Stimulated activated CD8-positive, alpha-beta memory T cell treated with anti-CD3 and anti-CD28 coated beads, Interleukin-4, amount 100 ng/mL, for 4 hours (primary cell): ENCODE measurements at places on chromosomes 1 and 21.

DNA sequence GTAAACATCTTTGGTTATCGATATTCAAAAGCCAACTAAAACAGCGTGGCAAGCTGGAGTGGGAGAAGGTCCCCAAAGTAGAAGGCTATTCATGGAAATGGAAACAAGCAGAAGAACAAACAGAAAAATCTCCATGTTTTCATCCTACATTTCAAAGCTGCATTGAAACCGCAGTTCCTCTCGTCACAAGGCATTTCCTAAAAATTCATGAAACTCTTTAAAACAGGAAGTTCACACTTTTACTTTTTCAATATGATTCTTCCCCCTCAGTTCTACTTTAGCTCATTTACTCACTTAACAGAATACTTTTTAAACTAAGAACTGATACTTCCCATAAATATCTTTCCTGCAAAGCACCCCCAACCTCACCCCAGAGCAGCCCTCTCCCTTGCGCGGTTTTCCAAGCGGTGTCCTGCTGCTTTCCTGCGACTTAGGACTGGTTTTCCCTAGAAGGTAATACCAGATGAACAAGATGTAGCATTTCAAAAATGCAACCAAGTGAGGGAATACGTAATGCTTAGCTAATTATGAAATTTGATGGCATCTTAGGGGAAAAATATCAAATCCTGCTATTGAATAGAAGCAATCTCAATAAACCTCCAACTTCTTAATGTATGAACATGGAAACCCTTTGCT is 228.3 kb upstream of the PKN2 start:
- no peak for DNase-seq

GRCh38 chr21:44522753-44523204 is 17.2 kb downstream of the KRTAP10-1 start:
- no peak for DNase-seq

DNA sequence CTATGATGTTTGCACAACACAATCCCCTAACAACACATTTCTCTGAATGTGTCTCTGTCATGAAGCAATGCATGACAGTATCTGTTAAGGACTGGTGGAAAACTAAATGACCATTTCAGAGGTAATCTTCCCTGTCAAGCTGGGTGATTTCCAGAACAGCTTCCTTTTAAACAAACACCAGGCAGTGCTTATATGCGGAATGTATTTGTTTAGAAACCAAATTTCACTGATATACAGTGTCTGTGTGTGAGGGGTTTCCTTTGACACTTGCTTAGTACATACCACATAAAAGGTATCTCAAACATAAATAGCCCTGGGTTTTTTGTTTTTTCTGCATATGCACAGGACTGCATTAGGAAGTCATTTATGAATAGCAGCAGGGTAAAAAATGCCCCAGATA is 95.6 kb downstream of the TGFBR3 start:
- no peak for DNase-seq

- no peak for DNase-seq
These were observed 431.0 kb downstream of the DPYD start for GRCh38 chr1:97489834-97490233.

GRCh38 chr1:232578651-232579195 is 51.2 kb downstream of the SIPA1L2 start:
- no peak for DNase-seq

DNA sequence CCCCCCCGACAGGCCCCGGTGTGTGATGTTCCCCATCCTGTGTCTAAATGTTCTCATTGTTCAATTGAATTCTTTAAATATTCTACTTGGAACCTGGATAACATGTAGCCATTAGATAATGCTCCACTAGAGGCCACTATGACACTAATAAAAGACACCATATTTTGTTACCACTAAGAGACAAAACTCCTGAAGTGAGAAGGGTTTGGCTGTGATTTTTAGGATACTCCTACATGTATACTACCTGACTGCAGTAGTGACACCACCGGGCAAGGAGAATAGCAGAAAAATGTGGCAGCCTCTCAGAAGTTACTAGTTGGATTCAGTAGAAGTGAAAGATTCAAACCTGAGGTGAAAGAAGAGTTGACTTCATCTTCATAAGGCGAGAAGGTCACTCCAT is 36.0 kb downstream of the F5 start:
- DNase-seq = no peak

GRCh38 chr1:67648582-67649326 is 36.2 kb upstream of the GADD45A start:
- no peak for DNase-seq

GRCh38 chr1:26353976-26354820 is at the start of gene CRYBG2:
CRYBG2 (minus strand) TSS chr1:26354130; CDS start chr1:26346657, 7,473 bp downstream.
- no peak for DNase-seq

DNA sequence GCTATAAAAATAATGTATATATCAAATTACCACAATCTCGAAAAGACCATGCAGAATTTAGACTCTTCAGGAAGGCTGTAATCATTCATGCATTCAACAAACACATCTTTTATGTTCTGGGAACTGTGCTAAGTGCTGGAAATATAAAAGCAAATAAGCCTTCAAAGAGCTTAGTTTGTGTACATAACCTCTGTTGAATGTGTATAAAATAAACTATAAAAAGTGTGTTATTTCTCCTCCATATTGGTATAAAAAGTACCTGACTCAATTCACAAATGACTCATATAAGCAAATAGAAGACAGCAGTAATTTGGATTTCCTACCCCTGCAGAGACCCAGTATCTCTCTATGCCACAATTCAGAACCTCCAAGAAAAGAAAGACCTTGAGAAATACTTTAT is 36.8 kb downstream of the RAB3GAP2 start:
- no peak for DNase-seq

DNA sequence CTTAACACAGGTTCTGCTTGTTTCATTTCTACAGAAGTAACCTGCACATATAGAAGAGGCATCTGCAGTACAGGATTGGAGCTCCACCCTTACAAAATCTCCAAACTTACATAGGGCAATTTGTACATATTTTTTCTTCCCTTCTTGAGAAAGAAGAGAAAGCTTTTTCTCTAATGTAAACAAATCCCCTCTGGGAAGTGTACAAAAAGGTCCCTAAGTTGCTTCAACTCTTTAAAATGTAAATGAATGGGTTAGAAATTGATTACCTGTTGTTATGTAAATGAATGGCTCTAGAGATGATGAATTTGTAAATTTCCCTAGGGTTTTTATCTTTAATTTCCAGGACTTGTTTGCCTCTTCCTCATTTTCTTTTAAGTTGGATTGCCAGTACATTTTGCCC is 1183.7 kb downstream of the MRPL39 start:
- DNase-seq = no peak

DNA sequence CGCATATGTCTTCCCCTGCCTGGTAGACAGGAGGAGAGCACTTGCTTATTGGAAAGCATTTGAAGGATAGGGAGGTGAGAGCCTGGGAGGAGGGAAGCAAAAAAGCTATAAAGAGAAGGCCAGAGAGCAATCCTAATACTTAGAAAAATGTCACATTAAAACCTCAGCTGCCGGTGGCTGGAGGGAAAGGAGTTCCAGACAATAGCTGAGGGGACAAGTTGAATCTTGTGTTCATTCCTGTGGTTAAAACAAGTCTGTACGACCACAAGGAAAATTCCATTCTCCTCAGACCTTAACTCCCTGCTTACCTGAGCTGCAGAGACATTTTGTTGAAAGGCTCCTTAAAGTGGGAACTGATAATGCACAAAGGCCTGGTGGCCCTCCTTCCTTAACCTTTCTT is 218.8 kb upstream of the CAMK1G start:
- DNase-seq = no peak

GRCh38 chr1:226519716-226520598 is 28.6 kb upstream of the STUM start:
- DNase-seq = no peak

DNA sequence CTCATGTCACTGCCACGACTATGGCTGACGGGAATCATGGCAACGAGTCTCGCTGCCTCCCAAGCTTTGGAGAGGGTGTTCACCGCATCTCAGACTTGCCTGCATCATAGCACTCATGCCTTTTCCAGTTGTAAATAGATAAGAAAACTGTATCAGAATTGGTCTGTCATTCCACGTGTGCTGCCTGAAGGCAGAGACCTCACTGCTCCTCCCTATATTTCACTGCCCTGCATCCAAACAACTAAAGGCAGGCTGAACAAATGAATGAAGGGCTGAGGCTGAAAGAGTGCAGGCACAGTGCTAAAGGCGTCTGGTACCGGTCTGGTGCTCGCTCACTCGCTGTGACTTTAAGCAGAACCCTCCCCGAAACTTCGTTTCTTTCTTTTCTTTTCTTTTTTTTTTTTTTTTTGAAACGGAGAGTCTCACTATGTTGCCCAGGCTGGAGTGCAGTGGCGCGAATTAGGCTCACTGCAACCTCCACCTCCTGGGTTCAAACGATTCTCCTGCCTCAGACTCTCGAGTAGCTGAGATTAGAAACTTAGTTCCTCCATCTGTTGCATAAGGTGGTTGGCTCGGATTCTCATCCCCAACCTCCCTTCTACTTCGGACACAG is 542 bp downstream of the EIF2B3 start:
- DNase-seq = no peak

GRCh38 chr1:93411000-93411399 is 36.9 kb upstream of the FNBP1L start:
- no peak for DNase-seq

- no peak for DNase-seq
These were observed 26.8 kb downstream of the DNAJC11 start for GRCh38 chr1:6674771-6675170.

- DNase-seq = no peak
These were observed 96.0 kb downstream of the FOXD2 start for GRCh38 chr1:47533793-47534328.

GRCh38 chr21:35226968-35227744 is 178.1 kb upstream of the RUNX1 start:
- DNase-seq = no peak

DNA sequence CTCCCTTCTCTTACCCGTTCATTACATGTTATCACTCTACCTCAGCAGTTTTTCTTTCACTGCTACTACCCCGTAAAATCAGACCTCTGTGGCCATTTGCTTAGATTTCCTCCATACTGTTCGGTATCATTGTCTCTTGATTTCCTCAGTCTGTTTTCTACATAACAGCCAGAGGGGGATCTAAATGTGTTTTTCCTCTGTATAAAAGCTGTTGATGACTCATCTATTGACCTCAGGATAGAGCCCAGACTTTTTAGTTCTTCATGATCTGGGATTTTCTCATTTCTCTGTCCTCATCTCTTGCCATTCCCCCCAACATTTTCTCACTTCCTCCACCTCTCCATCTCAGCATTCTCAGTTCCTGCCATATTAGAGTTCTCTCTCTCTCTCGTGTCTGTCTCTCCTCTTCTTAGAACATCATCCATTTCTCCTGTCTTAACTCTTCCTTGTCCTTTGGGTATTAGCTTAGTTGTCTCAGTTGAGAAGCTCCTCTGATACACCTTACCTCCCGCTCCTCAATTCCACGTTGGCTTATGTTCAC is 10.5 kb downstream of the OTUD3 start:
- no peak for DNase-seq

DNA sequence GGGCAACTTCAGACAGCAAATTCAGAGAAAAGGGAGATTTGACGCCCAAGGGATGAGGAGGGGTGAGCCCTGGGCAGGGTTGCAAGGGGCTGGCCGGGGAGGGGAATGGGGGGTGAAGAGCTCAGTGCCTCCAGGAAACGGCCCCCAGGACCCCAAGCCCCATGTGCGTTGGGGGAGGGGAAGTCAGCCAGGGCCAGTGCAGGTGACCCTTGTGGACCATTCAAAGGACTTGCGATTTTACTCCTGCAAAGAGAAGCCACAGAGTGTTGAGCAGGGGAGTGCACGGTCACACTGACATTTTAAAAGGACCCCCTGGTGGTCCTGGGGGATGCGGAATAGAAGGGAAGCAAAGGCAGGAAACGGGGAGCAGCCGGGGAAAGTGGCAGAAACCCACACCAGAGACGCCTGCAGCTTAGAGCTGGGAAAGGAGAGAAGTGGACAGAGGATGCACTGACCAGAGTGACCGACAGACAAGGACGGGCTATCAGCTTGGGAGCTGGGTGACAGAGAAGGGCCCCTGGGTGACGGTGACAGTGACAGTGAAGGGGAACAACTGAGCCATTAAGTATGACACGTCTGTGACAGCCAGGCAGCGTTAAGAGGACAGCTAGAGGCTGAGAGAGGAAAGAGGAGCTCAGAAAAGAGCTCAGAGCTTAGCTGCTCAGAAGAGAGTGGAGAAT is 54.0 kb upstream of the TMEM51 start:
- no peak for DNase-seq
